Activated CD8-positive, alpha-beta memory T cell treated with anti-CD3 and anti-CD28 coated beads for 48 hours (primary cell): ENCODE measurements at places on chromosomes 2 and 18.
A peak's percentile ranks its signal among the peaks of the same experiment; 100 is the strongest.

DNA sequence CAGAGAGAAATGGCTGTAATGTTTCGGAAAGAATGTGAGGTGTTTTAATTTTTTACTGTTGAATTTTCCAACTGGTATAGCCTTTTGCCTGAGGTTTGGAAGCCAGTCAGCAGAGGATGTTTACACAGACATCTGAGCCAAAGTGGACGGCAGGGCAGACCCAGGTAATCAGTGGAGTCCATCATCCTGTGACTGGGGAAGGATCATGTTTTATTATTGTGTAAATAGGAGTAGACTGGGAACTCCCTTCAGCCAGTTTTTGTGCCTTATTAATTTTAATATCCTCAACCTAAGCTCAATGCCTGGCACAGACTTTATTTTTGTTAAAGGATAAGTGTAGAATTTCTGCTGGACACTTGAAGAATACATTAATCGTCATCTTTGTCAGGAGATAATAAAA, 142.0 kb upstream of the GAREM1 start:
- no peak for DNase-seq

DNA sequence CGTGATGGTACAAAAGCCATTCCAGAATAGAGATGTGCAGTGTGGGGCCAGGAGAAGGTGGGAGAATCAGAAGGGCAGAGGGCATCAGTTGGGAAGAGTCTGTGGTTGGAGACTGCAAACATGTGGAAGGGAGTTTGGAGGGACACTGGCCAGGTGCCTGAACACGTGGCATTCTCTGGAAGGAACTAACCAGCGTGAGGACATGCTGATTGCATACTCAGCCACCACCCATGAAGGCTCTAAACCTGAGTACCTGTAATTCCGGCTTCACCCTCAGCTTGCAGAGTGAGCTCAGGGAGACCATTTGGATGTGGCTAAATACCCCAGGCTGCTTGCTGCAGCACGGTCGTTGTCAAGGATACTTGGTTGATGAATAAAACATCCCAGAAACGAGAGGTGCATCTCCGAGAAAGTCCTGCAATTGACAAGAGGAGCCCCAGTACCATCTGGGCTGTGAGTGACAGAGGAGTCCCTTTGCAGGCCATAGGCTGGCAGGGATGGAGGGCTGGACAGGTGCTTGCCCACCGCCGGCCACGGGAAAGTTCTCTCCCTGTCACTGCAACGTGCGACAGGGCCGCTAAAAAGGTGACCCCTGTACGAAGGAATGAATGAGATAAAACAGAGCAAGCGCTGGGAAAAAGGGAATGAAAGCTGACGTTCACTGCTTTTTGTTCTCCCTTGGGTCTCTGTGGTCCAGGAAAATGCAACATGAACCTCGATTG, 5.0 kb downstream of the ACKR3 start:
- no peak for DNase-seq

DNA sequence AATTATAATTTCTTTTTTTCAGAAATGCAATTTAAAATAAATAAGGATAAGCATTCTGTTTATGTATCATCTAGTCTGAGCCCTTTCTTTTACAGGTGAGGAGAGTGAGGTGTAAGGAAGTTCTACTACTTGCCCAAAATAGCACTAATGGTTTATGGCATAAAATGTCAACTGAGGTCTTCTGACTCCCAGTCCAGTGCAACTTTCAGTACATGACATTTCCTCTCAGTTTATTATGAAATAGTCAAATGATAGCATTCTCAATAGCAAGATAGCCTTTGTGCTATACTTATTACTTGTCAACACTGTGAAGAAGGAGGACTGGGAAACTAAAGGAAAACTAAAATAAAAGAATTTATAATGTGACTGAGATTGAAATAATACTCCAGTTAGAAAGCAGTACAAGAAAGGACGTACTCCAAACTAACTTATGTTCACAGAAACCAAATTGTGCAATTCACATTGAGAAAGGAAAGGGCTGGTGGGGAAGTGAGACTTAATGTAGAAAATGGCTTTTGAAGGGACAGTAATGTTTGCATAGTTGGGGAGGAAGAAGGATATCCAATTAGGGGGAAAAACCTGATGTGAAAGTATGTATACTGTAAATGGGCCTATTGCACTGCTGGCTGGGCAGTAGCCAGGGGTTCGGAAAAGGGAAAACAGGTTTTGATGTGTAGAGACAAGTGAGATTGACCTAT, 166.7 kb upstream of the ZEB2 start:
- no peak for DNase-seq

GRCh38 chr2:40282428-40282827, 169.5 kb downstream of the SLC8A1 start:
- no peak for DNase-seq

GRCh38 chr2:38178556-38179419, 102.8 kb upstream of the CYP1B1 start:
- DNase-seq, result no peak

DNA sequence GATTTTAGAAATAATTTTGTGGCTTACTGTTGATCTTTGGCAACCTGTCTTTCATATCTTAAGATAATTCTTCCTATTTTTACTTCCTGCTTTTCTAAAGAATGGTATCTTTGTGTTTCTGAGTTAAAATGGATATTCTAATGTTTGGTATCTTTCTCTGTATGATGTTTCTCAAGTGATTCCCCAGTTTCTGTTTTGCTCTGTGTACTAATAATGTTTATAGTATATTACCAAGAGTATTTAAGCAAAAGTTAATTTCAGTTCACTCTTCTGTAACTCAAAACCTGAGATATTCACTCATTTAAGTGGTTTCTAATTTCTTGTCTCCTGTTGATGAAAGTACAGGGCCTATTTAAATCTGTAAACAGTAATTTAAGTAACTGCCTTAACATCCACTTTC, 58.3 kb downstream of the CCDC150 start:
- no peak for DNase-seq

DNA sequence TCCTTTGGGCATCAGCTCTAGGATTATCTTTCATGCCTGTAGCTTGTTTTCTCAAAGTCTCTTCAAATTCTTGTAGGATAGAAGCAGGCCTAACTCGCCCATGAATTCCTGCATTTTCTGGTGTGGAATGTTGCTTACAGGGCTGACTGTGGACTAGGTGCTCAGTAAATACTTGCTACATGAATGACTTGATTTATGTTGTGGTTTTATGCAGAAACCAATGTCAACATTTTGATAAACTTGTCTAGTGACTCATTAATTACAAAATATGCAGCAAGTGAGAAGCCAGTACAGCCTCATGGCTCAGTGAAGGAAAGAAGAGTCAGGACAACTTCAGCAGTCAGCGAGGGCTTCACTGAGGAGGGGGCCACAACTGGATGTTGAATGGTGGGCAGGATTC, 110.6 kb upstream of the SIX2 start:
- DNase-seq, result no peak

DNA sequence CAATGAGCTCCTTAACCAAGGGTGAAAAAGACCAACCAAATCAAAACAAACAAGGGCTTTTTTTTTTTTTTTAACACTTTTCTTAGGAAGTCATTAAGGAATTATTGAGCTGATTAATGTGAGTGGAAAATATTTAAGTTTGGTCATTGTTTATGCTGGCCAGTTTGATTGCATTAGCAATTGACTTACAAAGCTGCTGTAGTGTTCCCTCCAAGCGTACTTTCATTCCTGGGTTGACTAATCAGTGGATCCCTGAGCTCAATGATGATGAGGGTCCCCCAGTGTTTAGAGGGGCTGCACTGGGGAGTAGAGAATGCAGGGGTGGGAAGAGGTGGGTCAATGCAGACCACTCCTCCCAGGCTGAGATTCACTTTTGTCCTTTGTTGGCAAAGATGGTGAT, 119.3 kb downstream of the PRKCE start:
- DNase-seq, result no peak

- DNase-seq, result no peak
Observed at GRCh38 chr2:48901416-48901815, 145.9 kb upstream of the LHCGR start.

- DNase-seq, result no peak
Observed at GRCh38 chr18:34514957-34515356, 195.1 kb upstream of the DTNA start.

DNA sequence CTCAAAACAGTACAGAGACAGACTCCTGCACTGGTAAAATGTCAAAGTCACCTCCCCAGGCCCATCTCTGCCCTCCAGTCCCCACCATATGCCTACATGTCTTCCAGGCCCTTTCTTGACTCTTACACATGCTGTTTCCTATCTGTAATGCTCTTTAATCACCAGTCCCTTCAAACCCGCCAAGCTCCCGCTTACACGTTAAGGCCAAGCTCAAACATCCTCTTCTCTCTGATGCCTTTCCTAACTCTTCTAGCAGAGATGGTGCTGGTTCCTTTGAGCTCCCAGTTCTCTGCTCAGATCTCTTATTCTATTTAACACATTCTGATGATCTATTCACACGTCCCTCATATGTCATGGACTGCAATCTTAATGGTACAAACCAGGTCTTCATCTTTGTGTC, 5.0 kb downstream of the EVA1A start:
- no peak for DNase-seq

- DNase-seq, result no peak
Observed at GRCh38 chr2:9573013-9573720, 17.5 kb upstream of the ADAM17 start.

DNA sequence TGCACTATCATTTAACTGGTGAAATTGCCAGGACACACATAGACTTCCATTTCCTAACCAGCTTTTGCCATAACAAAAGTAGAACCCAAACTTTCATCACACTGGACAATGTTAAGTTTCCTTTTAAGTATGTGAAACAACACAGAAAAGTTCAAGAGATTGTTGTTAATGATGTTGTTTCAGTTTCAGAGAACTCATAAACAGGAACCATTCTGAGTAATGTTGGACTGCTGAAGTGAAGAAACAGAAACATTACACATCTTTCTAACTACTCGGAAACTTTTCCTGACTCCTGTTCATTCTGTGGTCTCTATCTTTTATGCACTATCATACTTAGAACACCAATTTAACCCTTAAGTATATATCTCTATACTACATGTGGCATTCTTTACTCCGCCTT, 179.2 kb downstream of the RIT2 start:
- no peak for DNase-seq

- no peak for DNase-seq
Observed at GRCh38 chr2:112314856-112315255, 39.5 kb downstream of the ZC3H6 start.

- no peak for DNase-seq
Observed at GRCh38 chr2:142892715-142893114, 15.3 kb downstream of the KYNU start.

DNA sequence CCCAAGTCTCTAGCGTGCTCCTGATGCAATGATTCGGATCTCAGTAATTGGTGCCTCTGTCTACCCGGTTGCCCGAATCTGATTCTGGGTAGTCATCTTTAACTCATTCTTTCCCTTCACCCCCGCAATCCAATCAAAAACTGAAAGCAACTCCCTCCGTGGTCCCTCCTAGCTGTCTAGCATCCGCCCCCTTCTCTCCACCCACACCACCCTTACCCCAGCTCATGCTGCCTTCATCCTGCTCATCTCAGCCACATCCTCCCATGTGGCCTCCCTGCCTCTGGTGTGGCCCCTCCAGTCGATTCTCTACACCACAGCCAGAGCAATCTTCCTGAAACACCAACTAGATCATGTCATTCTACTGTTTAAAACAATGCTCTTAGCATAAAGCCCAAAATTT, 62.3 kb downstream of the TTC32 start:
- no peak for DNase-seq

DNA sequence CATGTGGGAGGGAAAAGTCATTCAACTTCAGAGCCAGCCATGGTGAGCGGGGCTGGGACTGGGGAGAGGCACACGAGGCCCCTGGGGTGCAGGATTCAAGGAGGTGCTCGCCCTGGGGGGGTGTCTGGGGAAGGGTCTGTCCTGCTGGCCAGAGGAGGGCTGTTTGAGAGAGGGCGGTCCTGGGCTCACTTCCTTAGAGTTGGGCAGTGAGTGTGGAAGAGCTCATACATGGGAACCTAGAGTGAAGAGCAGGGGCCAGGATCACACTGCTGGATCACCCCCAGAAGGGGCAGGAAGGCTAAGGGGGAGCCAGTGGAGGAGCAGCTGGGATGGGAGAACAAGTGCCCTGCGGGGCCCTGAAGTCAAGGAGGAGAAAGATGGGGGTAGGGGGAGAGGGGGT, 6.5 kb downstream of the SH3BP4 start:
- DNase-seq, result no peak

DNA sequence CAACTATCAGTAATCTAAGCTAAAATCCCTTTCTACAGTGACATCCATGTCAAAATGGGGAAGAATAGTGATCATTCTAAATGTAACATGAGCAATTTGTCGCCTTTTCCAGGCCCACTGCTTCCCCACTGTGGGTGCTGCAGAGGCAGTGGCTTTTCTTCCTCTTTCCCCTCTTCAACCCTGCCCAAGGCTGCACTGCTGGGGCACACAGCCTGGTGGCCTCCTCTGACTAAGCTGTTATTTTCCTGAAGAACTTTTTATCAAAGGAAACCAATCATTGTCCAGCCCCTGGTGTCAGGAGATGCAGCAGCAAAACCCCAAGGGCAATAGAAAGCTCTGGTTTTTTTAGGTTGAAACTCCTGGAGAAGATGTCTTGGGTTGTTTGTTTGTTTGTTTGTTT, 117.6 kb upstream of the KLF7 start:
- no peak for DNase-seq

DNA sequence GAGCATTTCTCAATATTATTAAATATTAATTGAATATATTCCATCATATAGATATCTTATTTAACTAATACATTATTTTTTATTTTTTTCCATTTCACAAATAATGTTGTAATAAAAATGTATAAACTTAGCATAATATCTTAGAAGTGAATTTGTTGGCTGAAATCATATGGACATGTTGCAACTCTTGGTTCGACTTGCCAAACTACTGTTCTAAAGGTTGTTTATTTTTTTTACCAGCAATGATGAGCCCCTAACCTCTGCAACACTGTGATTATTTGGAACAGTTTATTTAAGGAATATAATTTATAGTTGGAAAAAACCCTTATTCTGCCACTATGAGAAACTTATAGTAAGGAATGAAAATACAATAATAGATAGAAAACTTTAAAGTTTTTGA, 8.8 kb upstream of the NAB1 start:
- DNase-seq, result no peak

GRCh38 chr2:42493468-42494354, at the start of gene KCNG3:
KCNG3 (minus strand) TSS chr2:42493982; CDS start chr2:42493501, 481 bp downstream.
- DNase-seq, result peak; percentile 28

- no peak for DNase-seq
Observed at GRCh38 chr2:139876321-139876720, 1096.1 kb upstream of the NXPH2 start.

- peak; percentile 3 for DNase-seq
Observed at GRCh38 chr2:165793161-165793778, 777 bp downstream of the GALNT3 start.

DNA sequence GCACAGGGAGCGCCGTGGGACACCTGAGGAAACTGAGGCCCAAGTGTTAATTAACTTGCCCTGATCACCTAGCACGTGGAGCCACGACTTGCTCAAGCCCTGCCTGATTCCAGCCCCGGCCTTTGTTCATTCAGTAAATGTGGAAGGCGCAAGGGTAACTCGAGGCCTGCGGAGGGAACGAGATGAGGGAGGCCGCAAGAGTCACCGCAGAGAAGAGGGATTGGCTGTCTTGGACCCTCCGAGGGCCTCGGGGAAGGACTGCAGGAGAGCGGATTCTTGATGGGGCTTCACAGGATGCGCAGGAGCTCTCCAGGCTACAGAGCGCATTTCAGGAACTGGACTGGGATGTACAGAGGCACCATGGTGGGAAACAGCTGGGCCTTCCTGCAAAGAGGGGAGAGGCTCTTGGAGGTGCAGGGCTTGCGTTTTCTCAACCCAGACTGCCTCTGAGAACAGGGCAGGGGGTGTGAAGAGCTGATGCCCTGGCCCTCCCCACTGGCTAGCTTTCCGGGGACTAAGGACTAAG, 511 bp upstream of the ANKMY1 start:
- no peak for DNase-seq

- no peak for DNase-seq
Observed at GRCh38 chr2:10229462-10230099, 73.1 kb upstream of the HPCAL1 start.
